ENCODE measurements at places on chromosomes 11 and 22.

- no peak for DNase-seq
Measured at GRCh38 chr11:11444804-11445131, 91.7 kb upstream of the CSNK2A3 start.

DNA sequence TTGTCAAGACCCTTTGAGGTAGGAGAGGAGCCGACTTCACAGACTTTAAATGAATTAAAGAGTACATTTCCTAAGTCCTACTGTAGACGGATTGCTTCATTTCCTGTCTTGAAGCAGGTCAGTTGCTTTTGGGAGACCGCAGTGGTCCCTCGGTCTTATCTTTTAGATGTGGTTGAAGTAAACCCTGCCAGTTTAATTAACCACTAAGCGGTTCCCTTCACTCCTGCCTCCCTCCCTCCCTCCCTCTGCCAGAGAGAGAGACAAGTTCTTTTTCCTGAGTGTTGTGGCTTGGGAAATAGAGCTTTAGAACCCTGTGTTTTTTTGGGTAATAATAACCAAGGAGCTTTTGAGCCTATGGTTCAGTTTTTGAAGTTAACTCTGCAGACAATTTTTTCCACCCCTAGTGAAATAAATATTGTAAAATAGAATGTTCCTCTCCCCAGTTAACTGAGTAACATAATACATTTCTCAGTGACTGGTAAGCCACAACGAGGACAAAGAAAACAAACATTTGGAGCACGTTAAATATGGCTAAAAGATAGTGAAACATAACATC lies 147.5 kb downstream of the LDLRAD3 start:
- DNase-seq: no peak

DNA sequence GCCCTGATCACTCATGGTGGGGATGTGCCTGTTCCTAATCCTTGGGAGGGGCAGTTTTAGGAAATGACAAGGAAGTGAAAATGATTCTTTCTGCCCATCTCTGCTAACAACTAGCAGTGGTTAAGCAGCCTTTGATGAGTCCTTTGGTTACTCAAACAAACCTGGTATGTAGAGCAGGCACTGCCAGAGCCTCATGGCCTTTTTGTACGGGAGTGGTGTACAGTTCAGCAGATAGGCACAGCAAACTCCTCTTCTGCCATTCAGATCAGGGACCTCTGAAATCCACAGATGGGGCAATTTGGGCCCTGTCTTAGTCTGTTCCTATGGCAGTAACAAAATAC lies 66.2 kb downstream of the FZD4 start:
- DNase-seq: no peak

GRCh38 chr11:14179116-14179820 lies 179.7 kb downstream of the RRAS2 start:
- no peak for DNase-seq

DNA sequence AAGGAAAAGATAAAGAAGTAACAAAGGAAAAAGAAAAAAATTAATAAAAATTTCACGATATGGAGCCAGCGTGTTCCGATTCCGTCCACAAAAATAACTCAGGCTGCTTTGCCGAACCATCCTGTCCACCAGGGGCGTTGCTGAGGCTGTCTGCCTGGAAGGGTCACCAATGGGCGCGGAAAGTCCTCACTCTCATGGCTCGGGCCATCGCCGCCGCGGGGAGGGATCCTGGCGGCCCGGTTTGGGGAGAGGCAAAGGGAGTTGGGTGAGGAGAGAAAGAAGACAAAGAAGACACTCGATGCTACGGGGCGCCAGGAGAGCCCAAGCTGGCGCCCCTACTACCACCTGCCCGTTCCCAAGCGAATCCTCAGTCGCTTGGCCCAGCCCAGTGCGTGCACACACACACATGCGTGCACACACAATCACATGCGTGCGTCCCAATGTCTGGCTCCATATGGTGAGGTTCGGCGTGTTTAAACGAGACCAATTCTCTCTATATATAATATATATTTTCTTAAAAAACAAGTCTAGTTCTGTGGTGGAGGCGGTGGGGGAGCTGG lies 5.6 kb upstream of the PYGM start:
- DNase-seq: no peak
